Naive B cell (primary cell): ENCODE measurements at places on chromosomes 6 and 20.

DNA sequence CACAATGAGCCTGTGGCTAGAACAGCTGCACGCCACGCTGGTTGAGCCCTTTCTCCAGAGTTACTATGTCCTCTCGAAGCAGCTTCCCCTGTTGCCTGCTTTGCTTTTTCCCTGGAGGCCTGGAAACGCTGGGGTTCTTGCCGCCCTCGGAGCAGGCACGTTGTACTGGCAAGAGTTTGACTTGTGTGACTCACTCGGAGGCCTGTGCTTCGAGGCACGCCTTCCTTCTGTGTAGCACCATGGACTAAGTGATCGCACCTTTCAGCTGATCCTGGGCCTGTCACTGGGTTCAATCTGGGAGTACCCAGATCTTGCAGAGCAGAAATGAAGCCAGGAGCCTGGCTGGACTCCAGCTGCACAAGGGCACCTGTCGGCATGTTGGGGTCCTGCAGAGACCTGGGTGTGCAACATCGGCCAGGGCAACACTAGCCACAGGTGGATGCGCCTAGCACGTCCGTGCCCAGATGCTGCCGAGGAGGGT lies 5.2 kb downstream of the INSM1 start:
- no peak for DNase-seq

DNA sequence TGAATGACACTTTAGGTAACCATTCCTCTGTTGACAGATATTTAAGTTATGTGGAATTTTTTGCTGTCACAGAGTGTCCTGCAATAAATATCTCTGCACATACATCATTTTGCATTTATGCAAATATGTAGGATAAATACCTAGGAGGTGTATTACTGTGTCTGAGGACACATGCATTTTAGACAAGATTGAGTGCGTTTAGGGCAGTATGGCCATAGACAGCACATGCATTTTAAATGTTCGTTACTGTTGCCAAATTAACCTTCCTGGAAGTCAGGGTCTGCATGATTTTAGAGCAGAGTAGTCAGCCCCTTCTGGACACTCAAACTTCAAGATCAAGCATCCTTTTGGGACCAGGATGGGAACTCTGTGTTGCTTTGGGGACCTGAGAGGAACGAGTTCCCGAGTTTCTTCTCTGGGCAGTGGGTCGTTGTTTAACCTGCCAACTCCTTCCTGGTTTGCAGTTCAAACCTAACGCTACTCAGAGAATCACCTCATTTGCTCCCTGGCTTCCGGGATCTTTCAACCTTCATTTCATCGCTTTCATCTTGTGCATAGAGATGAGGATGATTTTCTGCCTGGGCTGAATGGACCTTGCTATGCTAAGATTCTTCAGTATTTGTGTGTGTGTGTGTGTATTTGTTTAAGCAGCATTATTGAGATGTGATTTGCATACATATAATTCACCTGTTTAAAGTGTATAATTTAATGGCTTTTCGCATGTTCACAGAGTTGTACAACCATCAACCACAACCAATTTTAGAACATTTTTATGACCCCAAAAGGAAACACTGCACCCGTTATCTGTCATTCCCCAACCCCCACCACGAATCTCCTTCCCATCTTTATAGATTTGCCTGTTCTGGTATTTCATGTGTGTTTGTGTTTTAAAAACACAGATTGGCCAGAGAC lies 9.8 kb downstream of the BCAS4 start:
- no peak for DNase-seq

- DNase-seq = no peak
These were observed 18.5 kb upstream of the ERVFRD-1 start for GRCh38 chr6:11129908-11130565.

DNA sequence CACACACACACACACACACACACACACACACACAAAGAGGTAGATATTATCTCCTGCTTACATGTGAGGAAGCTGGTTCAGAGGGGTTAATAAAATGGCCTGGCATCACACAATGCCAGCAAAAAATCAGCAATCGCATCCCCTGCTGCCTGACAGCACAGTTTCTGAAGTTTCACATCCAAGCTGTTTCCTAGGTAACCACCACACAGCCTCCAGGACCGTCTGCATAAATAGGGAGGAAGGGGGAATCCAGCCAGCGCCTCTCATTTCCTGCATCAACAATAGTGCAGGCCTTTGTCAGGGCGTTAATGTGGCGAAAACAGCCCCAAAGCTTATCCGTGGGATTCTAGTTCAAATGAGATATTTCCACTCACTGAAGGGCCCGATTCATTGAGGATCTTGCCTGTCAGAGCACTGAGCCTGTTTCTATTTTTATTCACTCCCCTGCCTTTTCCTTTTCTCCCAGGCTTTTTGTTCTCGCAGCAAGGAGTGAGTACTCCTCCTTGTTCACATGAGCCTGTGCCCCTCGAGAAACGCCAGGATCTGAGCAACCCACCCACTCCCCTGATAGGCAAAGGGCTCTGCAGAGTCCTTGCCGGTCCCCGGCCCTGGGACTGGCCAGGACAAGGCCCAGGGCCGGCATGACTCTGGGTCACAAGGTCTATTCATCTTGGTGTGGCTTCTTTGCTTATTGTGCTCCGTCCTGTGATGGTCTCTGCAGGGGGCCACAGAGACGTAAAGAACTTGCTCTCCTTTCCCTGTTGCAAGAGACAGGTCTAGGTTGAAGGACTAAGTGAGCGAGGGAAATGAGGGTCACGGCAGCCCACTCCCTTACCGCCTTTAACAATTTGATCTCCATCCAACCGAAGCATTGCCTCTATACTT lies 32.7 kb downstream of the TUBB2B start:
- DNase-seq = no peak

DNA sequence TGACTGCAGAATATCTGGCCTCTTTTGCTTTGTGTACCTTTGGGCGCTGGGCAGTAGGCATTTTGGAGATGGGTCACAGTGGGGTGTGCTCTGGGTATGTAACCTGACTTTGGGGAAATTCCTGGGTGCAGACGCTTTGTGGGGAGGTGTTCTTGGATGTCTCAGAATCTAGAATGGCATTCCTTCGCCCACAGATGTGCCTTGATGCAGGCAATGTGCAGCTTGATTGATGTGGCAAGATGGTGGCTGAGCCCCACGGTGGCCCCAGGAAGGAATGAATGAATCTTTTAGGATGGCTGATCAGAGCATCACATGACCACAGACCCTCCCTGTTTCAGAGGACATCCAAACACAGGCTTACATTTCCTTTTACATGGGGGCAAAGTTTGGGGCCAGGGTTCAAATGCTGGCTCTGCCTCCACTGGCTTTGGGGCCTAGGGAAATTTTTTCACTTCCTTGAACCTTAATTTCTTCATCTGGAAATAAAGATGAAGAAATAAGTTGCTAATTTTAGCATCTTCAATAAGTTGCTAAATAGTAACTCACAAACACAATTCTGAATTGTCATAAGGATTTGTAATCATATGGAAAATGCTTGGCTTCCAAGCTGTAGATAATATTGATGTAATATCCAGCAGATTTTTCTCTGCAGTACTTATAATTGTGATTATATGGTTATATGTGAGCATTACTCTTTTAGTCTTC lies 5.6 kb downstream of the PPP1R16B start:
- no peak for DNase-seq

- DNase-seq = no peak
These were observed 11.1 kb upstream of the PM20D2 start for GRCh38 chr6:89134723-89135122.

- peak; percentile 96 for DNase-seq
These were observed 2.1 kb upstream of the MRGBP start for GRCh38 chr20:62794007-62794724.

DNA sequence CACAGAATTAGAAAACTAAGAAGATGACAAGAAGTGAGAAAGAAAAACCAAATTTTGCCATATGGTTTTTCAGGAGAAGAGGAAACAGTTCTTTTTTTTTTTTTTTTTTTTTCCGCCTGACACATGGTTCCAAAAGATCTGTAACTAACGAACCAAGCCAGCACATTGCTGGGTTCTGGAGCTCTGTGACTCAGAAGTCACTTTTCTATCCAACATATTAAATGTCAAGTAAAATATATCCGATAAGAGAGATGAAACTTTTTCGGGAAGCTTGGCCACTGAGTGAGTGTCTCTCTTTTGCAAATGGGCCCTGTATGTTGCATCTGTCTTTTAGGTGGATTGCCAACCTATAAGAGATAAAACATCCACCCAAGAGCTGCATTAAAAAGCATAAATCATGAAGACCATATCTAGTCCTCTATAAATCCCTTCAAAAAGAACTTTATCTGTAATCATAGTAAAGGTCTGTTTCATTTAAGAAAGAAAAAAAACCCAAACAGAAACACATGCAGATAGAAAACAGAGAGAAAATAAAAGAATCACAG lies 4.6 kb downstream of the METTL24 start:
- DNase-seq = no peak

DNA sequence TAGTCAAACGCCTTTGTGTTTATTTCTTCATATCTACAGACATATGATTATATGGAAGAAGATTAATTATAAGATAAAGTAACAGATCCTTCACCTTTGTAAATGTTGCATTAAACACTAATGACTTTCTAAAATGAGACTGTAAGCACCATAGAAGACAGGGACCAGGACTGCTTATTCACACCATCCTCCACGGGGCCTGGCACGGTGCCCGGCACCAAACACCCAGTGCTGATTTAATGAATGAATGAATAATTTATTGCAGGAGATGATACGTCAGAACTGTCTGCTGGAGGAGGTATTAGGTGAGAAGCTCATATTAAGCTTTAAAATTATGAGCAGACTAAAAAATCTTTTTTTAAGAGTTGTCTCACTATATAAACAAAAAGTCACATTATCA lies 88.3 kb downstream of the SLX4IP start:
- DNase-seq = no peak

DNA sequence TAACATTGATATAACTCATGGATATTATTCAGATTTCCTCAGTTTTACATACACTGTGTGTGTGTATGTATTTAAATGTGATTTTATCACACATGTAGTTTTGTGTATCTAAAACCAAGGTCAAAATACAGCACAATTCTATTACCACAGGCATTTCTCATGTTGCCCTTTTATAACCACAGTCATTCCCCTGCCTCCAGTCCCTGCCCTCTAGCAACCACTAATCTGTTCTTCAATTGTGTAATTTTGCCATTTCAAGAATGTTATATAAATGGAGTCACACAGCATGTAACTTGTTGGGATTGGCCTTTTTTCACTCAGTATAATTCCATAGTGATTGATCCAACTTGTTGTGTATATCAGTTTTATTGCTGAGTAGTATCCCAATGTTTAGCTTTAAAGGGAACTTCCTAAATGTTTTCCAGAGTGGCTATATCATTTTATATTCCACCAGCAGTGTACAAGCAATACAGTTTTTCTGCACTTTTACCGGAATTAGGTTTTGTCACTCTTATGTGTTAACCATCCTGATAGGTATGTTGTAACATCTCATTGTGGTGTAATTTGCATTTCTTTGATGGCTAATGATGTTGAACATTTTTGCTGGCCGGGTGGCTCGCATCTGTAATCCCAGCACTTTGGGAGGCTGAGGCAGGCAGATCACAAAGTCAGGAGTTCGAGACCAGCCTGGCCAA lies 338.2 kb downstream of the SOX4 start:
- no peak for DNase-seq

GRCh38 chr6:99026135-99026534 lies 78.4 kb upstream of the FBXL4 start:
- DNase-seq = no peak

DNA sequence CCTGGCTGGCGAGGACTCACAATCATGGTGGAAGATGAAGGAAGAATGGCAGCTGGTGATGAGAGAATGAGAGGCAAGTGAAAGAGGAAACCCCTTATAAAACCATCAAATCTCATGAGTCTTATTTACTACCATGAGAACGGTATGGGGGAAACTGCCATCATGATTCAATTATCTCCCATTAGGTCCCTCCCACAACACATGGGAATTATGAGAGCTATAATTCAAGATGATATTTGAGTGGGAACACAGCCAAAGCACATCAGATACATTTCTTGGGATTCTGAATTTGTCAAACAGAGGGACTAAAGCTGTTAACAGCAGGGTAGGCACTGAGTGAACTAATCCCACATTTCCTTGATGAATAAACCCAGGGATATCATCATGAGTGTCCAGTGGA lies 116.2 kb upstream of the PLCB4 start:
- DNase-seq = no peak

GRCh38 chr6:12578097-12578496 lies 138.5 kb upstream of the PHACTR1 start:
- DNase-seq = no peak

- DNase-seq = no peak
These were observed 310.4 kb downstream of the TFAP2B start for GRCh38 chr6:51129043-51129442.

- DNase-seq = no peak
These were observed 27.3 kb downstream of the JPH2 start for GRCh38 chr20:44159711-44160110.
